Right kidney (tissue), 9 donors: ENCODE measurements at places on chromosomes 7 and 10.

GRCh38 chr10:101062232-101063049 lies 652 bp downstream of the KAZALD1 start:
- peak; percentile 85 for DNase-seq

GRCh38 chr10:75276069-75276872 lies 40.5 kb upstream of the COMTD1 start:
- peak; percentile 54 for DNase-seq

DNA sequence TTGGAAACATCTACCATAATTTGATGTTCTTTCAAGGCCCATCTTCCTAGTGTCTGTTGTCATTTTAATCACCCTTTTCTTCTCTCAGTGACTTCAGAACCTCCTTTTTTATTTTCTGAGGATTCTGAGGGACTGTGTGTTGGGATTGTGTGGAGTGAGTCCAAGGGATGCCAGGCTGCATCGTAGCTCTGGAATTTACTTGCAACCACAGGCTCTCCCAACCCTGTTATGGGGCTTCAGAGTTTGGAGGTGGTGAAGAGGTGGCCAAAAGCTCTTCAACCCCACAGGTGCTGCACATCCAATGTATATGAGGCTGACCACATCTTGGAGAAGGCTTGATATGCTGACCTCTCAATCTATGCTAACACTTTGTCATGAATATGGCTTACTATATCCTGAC lies 79.5 kb upstream of the GPR141 start:
- no peak for DNase-seq

DNA sequence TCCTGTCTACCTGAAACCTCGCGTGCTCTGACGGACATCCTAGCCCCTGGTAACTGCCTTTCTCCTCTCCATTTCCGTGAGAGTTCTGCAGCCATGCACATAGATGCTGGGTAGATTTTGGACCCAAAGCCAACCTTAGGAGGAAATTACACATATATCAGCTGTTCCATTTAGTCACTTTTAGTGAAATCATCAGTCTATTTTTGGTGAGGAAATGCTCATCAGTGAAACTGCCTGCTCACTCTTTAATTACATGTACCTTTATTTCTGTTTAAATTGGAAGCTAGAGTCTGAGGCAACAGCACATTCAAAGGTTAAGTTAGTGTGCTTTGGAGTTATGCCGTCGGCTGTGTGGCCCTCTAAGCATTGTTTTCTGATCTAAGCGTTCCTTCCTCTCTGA lies 231.3 kb downstream of the WDR37 start:
- DNase-seq: no peak

GRCh38 chr7:156919132-156919713 lies 26.2 kb upstream of the LMBR1 start:
- no peak for DNase-seq
